ENCODE measurements at places on chromosomes 6 and 20.

DNA sequence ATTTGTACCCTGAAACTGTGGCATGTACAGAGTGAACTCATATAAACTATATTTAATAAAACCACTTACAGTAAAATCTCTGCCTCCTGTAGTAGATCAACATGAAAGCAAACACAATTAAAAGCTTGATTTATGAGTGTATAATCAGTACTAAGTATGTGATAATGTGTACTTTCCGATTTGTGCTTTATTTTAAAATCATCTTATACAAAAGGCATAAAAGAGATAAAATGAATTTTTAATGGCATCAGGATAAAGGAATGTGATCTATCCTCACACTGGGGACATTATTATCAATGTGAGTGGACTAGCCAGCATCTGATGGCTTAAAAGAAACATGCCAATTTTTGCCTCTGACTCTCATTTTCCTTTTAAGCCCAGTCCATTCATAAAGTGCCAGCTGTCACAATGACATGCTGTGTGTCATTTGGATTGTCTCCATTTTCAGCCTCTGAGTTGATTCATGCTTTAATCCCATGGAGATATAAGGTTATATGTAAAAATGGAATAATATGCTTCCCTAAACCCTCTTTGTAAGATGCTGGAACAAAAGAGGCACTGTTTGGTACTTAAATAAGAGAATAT lies 831.6 kb upstream of the EYS start:
- no peak for DNase-seq

GRCh38 chr6:89356642-89357170 lies 4.2 kb upstream of the UBE2J1 start:
- peak; percentile 57 for DNase-seq

DNA sequence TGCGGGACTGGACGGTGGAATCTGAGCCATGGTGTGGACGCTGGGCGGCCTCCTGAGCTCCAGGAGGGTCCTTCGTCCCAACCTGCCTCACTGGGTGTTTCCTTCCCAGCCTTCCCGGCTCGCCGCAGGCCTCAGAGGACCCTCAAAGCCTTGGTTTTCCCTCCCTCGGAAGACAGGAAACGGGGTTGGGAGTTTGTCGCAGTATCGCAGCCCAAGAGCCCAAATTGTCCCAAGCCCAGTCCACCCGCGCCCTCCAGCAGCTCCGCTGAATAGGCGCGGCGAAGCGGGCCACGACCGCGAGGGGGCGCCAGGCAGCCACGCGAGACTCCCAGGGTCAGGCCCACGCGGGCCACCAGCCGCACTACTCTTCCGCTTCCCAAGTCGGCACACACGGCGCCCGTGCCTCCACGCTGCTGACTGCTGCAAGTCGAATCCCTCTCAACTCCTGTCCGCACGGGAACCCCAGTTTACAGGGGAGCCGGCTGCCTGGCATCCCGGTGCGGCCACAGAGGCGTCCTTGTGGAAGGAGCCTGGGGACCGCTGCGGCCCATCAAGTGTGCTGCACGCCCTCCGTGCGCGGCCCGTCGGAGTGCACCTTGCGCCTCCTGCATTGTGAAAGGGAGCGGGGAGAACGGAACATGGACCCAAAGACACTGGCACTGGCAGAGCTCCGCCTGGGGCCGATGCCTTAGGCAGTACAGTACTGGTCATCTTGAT lies 40.4 kb upstream of the HMGA1 start:
- DNase-seq: peak; percentile 45

GRCh38 chr6:161584051-161584450 lies 310.2 kb upstream of the AGPAT4 start:
- no peak for DNase-seq

GRCh38 chr20:21564127-21564773 lies 50.4 kb upstream of the NKX2-2 start:
- no peak for DNase-seq

DNA sequence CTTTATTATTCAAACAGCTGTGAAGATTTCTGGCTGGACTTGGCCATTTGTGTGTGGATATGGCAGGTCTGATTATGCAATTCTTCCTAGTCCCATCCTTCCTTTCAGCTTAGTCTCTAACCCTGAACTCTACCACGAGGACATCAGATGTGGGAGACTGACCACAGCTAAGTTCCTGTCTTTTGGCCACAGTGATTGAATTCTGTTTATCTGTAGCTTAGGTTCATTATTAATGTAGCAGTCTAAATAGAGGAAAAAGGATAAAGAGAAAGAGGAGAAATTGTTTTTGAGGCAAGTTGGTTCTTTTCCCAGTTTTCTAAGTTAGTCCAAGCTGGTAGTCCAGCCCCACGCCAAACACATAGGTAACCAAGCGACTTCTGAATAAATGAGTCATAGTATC lies 598.9 kb downstream of the RFPL4B start:
- DNase-seq: no peak

- no peak for DNase-seq
Observed at GRCh38 chr6:44029444-44030185, 97.6 kb downstream of the MRPL14 start.

- no peak for DNase-seq
Observed at GRCh38 chr6:8530785-8531435, 95.6 kb upstream of the SLC35B3 start.

GRCh38 chr20:41256516-41256915 lies 61.0 kb downstream of the ZHX3 start:
- DNase-seq: no peak

DNA sequence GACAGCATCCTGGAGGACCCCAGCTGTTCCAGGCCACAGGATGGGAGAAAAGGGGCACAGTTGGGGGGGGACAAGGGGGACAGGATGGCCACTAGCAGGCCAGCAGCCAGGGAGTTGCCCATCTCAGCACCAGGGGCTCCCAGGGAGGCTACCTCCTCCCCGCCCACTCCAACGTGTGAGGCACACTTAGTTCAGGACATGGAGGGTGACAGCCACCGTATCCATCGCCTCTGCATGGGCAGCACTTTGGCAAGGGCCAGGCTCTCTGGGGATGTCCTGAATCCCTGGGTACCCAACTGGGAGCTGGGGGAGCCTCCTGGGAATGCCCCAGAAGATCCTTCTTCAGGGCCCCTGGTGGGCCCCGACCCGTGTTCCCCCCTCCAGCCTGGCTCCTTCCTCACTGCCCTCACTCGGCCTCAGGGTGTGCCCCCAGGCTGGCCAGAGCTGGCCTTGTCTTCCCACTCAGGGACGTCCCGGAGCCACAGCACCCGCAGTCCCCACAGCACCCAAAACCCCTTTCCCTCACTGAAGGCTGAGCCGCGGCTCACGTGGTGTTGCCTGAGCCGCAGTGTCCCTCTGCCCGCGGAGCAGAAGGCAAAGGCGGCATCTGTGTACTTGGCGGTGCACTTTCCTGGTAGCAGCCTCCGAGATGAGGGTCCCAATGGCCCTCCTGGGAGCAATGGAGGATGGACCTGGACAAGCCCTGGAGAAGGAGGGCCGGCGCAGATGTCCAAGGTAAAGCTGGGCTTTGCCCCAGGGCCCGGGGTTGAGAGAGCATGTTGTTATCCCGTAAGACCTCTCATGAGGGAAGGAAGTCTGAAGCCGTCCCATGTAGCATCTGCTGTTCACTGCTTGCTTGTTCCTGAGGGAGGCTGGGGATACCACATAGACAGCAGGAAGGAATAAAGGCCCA lies 30.7 kb downstream of the ZNF831 start:
- no peak for DNase-seq

DNA sequence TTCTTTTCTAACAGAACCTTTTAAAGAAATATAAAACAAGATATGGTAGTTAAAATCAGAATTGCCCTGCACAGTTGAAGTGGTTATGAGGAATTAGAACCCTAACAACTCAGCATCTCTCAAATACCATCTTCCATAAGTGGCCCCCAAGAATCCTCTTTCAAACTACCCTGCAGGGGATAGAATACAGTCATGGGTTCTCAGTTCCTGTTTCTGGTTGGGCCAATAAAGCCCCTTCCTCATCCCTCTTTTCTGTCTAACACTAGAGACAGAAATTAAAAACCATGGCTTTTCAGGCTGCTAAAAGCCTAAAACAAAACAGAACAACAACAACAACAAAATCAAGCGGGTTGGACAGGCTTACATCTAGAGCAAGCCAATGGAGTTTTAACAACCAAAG lies 6.7 kb upstream of the LCA5 start:
- no peak for DNase-seq

DNA sequence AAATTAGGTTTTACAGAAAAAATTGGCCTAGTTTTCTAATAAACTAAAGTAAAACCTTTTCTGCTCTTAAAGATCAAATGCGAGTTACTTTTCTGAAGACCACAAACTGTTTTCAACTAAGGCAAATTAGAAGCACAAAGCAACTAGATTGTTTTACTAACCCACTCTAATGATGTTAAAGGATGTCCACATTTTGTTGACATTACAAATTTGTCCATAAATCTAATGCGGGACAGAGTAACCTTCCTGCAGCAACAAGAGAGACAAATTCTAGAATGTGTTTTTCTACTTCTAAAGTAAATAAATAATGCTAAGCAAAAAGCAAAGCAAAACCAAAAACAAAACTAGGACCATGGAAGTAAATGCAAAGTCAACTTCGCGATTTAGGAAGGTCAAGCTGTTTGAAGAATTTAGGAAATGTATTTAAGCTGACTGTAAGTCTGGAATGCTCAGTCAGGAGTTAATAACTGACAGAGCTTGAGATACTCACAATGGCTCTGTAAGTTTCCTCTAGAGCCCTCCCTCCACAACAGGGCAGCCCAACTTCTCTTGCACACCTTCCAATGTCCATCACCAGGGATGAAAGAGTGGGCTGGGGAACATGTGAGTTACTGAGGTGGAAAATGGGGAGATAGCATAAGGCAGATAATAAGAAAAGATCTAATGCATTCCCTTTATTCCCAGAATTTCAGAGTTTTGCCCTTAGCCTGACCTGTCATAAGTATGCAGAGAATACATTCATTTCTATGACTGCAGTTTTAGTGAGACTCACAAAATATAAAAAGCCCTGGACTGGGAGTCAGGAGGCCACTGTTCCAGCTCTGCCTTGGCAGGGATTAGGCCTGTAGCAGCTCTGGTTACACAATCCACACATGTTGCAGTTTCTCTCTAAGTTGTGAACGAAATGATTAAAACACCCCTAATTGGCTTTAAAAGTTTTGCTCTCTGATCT lies 158.8 kb downstream of the FOXA2 start:
- no peak for DNase-seq

DNA sequence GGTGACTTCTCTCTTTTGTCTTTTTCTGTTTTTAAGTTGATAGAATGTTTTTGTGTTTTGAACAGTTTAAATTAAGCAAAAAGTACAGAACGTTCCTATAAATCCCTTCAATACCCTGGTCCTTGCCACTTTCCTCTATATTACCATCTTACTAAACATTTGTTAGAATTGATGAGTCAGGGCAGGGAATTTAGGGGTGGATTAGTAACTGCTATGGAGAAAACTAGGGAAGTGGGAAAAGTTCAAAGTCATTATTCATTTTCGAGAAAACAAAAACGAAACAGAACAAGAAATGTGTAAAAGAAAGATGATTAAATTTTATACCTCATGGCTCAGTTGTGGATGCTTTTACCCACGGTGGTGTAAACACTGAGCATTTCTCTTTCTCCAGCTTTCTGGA lies 240.4 kb upstream of the SULF2 start:
- DNase-seq: no peak

DNA sequence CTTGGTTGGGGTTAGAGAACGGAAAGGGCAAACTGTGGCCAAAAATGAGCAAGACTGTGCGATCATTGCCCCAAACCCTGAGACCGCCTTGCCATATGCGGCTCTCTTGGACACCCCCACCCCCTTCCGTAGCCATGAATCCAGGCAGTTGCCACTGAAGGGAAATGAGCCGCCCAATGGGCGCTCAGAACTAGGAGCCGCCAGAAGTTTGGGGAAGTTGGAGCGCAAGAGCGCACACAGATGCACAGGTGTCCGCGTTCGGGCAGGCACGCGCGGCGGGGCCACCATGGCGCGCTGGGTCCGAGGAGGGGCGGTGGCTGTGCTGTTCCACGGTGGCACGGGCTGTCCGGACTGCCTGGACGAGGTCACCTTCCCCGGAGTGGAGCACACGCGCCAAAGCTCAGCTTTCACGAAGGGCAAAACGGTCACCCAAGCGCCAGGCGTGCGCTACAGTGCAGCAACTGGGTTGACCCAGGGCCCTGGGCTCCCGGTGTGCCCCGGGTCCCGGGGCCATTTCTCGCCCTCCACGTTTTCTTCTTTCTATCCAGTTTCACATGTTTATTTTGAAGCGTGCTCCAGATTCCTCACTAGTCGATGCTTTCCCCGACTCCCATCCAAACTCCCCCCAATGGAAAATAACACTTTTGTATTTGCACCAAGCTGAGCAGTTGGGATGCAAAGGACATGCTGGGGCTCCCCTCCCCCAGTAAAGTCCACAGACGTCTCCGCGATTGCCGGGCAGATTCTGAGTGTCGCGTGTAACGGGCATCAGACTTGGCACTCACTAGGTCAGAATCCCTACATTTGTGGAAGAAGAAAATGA lies 906 bp upstream of the PDE10A start:
- no peak for DNase-seq

GRCh38 chr6:48057601-48058000 lies 53.4 kb downstream of the PTCHD4 start:
- DNase-seq: no peak

GRCh38 chr6:3534599-3534998 lies 77.7 kb upstream of the SLC22A23 start:
- DNase-seq: no peak

DNA sequence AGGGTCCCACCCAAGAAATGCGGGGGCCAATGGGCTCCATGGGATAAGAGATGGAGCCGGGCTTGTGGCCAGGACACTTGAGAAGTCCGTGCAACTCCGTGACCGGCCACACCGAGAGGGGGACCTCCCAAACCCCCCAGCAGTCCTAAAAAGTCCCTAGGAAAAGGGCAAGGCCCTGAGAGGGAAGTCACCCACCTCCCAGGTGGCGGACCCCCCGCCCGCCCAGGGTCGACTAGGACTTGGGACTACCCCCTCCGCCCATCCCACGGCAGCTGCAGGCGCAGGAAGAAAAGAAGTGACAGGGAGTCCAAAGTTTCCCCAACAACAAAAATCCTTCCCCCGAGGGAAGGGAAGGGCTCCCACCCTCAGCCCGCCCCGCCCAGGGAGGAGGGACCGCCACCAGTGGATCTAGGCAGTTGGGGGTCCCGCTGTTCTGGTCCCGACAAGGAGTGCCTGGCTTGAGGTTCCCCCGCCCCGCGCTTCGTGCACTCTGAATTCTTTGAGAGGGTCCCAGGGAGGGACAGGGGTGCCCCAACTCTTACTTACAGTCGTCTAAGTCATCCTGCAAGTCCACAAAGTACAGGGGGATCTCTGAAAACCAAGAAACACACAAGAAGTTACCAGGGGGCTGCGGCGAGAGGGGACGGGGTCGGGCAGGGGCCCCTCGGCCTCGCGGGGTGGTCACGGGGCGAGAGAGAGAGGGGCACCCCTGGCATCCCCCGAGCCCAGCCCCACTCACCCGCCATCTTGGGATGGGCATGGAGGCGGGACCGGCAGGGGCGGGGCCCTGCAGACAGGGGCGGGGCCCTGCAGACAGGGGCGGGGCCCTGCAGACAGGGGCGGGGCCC lies 611 bp upstream of the RAB22A start:
- DNase-seq: no peak

GRCh38 chr6:146620655-146621054 lies 21.9 kb downstream of the ADGB start:
- DNase-seq: no peak
